Left forelimb (tissue), 1 donor: ENCODE measurements at places on chromosomes 7 and 10.

DNA sequence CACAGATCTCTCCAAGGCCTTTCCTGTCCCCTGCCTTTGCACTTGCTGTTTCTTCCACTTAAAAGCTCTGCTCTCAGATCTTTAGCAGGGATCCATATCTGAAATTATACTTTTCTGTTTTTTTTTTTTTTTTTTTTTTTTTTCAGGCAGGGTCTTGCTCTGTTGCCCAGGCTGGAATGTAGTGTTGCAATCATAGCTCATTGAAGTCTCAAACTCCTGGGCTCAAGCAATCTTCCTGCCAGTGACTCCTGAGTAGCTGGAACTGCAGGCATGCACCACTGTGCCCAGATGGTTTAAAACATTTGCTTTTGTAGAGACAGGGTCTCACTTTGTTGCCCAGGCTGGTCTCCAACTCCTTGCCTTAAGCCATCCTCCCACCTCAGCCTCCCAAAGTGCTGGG lies 5.0 kb upstream of the TSPAN15 start:
- DNase-seq, result no peak

GRCh38 chr10:77925795-77926565 lies 575 bp downstream of the DLG5 start:
- peak; percentile 71 for DNase-seq

GRCh38 chr10:4754143-4754542 lies 71.9 kb upstream of the AKR1E2 start:
- no peak for DNase-seq

DNA sequence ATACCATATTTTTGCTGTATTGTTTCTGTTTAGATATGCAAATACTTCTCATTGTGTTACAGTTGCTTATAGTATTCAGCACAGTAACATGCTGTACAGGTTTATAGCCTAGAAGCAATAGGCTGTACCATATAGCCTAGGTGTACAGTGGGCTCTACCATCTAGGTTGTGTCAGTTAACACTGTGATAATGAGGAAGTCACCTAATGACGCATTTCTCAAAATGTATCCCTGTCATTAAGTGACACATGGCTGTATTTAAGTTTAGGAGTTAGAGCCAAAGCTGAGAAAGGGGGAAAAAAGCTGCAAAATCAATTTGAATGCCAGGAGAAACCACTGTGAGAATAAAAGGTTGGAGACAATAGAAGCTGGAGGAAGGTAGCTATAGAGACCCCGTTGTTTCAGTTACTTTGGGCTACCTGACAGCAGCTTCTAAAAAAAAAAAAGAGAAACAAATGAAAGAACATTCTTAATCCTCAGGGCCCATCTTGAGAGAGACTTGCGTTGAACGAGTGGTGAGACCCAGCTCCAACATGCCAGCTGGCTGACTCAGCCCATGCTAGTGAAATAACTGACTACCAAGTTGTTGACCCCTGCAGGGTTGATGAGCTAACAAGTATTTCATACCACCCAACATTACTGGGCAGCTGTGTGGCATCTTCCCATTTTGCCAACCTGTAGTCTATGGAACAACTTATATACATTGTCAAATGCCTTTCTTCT lies 8.7 kb downstream of the STARD3NL start:
- no peak for DNase-seq

- peak; percentile 88 for DNase-seq
These were observed 1.4 kb downstream of the MAGI2 start for GRCh38 chr7:79452032-79452494.

DNA sequence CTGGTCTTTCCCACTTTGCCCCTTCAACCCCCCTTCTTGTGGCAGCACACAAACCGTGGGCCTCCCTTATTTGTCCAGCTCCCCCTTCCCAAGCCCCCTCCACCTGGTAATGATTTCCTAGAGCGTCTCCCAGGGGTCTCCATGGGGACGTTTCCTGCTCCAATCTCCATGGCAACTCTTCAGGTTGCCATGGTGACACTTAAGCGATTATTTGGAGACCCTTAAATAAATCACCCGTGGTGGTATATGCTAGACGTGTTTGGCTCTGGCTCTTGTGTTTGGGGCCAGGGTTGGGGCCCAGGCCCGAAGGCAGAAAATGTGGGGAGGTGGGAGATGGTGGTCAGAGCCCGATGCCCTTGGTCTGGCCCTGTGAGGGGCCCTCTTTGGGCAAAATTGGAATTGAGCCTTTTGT lies 41.1 kb upstream of the DLG5 start:
- no peak for DNase-seq

GRCh38 chr7:47326220-47326619 lies 255.7 kb downstream of the TNS3 start:
- DNase-seq, result no peak

DNA sequence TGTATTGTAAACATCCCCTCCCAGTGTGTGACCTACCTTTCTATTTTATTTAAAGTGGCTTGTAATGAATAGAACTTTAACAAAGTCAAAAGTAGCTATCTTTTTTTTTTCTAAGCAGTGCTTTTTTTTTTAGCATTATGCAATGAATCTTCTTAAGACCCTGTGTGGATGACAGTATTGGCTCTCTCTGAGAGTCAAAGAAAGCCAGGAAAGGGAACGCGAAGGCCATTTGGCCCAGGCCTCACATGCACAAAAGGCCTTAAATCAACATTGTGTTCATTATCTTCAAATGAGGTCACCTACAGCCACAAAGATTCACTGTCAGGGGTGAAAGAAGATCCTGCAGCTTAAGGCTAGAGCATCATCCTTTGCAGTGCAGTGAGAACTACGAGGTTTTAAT lies 721.5 kb downstream of the GRID1 start:
- peak; percentile 8 for DNase-seq
